ENCODE measurements at places on chromosomes 5 and 9.

- no peak for DNase-seq
Observed at GRCh38 chr5:10590226-10590999, 26.5 kb downstream of the ANKRD33B start.

DNA sequence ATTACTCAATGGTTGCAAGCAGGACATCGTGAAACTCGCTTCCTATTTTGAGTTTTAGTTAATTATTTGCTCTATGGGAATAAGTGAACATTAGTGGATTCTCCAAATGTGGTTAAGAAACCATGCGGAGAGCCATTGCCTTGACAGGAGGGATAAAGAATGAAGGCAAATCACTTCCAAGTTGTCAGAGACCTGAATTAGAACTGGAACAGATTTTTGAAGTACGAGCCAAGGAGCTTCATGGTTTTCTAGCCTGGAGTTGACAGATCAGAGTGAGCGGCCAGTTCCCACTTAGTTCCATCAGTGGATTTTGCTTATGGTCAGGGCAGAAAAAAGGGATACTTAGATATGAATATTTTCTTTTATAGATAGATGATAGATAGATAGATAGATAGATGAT lies 171.4 kb upstream of the CDH10 start:
- DNase-seq = no peak

- DNase-seq = no peak
Observed at GRCh38 chr5:157214861-157215513, 34.3 kb downstream of the ITK start.

DNA sequence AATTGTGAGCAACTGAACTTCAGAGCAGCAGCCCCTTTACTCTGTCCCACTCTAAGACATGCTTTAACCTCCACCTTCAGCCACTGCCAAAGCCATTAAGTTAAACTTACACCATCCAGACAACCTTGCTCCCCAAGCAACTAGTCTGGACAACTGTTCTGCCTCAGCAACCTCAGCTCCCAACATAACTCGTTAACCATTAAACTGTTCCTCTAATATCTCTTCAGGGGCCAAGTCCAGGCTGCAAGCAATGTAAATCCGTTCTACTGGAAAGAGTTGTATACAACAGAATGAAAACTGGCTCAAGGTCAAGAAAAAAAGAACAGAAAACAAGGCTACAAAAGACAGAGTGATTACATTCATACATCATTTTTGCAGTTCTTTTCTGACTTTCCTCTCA lies 131.7 kb upstream of the TARS1 start:
- no peak for DNase-seq

DNA sequence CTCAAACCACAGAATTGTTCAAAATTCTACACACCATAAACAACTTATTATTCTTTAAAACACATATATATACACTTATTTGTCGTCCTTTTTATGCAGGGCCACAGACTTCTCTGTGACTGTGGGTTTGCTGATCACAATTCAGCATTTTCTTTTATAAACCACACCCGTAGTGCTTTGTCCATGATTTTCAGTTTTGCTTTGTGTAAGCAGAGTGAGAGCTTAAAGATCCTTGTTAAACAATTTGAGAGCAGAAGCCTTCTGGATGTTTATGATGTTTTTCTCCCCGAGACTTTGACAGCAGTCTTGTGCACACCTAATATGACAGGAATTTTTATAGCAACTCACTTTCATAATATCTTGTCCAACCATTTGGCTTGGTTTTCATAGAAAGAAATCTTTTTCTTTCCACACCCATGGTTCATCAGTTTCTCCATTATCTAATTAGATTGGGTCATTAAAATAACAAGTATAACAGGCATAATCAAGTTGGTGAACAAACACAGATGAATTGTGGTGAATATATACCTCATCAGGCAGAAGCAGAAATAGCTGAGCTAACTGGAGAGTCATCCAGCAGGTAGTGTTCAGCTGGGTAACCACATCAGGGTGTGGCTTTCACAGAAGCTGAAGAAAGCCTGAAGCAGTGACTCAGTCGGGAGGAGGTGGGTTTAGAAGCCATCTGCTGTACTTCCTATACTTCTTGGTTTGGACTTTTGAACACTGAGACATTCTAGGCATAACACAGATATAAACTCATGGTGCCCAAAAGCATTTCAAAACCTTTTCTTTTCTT lies 232.8 kb downstream of the DOCK8 start:
- peak; percentile 31 for DNase-seq

GRCh38 chr5:151249281-151249680 lies 3.7 kb upstream of the GM2A start:
- DNase-seq = no peak

GRCh38 chr9:77161191-77161590 lies 16.1 kb upstream of the VPS13A start:
- DNase-seq = no peak

DNA sequence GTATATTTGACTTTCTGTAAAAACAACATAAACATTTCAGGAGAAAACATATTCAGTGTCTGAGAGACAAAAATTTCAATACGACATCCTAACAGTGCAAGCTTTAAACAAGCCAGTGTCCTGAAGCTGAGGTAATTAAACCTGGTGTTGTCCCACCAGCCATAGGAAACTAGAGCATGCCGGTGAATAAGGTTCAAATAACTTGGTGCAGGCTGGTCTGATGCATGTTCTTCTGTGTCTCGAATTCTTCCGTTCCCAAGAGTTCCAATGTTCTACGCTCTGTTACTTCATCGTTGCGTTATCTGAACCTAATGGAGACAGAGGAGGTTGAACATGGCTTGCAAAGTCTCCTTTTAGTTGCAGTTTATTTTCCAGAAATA lies 48.9 kb downstream of the ADAMTS16 start:
- DNase-seq = no peak

DNA sequence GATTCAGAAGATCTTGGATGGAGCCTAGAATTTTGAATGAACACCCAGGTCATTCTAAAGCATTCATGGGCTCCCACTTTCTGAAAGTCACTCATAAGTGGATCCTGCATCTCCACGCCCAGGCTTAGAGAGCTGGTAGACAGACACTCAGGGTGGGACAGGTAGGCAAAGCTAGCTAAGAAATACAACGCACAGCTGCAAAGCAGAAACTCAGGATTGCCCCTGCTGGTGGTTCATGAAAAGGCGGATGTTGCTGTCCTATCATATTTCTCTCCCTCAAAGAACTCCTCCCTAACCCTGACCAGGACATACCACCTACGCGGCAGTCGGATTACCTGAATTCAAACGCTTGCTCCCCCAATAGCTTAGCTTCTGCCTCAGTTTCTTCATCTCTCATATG lies 226.5 kb downstream of the GLIS3 start:
- no peak for DNase-seq

GRCh38 chr9:96071076-96071814 lies 195.8 kb downstream of the ERCC6L2 start:
- DNase-seq = no peak

GRCh38 chr9:38338342-38339018 lies 54.0 kb upstream of the ALDH1B1 start:
- no peak for DNase-seq

All from activated T-cell treated with anti-CD3 and anti-CD28 coated beads for 48 hours (primary cell).